ENCODE measurements at places on chromosomes 1 and 21.

DNA sequence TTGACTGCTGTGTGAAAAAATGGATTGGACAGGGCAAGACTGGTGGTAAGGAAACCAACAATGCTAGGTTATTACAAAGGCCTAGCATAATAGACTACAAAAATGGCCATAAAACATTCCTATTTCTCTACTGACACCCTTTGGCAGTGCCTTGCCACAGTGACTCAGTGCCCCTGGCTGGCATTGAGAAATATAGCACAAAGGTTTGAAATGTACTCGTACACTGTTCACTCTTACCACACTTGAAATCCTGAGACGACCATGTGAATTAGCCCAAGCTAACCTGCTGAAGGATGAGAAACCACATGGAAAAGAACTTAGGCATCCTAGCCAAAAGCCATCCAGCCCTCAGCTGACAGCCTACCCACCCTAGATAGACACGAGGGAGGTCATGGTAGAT, 149.8 kb upstream of the PALMD start:
- no peak for DNase-seq

- no peak for DNase-seq
Measured at GRCh38 chr1:215023155-215023832, 59.2 kb upstream of the KCNK2 start.

GRCh38 chr1:25795946-25796810, 3.8 kb upstream of the SELENON start:
- peak; percentile 62 for DNase-seq

DNA sequence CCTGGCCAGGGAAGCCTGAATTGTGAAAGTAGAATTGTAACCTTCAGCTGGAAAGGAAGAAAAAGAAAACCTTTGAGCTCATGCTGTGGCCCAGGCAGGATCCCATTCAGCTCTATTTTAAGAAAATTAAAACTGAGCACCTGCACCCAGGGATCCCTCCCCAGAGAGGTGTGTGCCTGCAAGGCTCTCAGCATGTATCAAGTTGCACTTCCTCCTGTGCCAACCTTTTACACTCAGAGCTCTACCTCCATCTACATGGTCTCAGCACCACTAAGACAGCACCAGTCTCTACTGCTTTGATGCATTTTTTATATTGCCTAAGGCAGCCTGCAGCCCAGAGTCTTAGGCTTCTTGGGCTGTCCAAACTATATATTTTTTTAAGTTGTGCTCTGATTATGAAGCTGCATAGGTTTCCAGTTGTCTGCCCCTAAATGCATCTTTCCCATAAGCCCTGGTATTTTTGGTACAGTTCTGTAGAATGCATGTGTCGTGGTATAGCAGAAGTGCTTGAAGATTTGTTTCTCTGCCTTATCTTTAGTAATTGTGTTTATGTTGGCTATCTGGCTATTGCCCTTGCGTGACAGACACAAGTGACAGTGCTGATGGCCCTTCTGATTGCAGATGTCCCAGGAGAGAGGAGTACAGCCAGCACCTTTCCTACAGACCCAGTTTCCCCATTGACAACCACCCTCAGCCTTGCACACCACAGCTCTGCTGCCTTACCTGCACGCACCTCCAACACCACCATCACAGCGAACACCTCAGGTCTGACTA, 63.1 kb downstream of the PTPRC start:
- no peak for DNase-seq

DNA sequence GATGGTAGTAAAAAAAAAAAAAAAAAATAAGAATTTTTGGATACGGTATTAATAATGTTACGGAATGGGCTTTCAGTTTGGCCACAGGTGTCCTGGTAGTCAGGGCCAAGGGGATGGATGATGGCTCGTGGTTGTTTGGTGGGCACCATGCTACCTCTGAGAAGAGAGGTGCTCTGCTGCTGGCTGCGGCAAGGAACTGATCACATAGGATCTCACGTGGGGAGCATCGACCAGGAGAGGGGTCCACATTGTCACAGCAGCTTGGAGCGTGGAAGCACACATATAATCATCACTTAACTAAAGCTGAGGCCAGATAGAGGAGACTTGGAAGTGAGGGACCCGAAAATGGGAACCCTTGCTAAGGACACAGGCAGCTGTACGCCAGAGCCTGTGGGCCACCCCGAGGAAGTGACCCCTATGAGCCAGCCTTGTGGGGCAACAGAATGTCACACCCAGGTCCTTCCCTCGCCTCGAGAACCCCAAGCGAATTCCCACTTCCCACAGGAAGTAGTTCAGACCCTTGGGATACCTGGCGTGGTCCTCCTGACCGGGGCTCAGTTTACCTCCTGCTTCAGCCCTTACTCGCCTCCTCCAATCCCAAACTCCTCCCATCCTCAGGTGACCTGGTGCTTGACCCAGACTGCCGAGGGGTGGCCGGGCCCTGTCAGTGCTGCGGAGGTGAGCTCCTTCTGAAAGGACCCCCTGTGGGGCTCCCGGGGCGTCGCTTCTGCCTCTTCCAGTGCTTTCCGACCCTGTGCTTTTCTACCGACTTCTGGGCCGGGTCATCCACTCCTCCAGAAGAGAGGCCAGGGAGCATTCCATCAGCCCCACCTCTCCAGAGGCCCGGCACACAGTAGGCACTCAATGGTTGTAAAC, 222.0 kb downstream of the CAMTA1 start:
- no peak for DNase-seq

GRCh38 chr1:170808216-170808885, 127.0 kb upstream of the MROH9 start:
- DNase-seq = no peak

- DNase-seq = no peak
Measured at GRCh38 chr1:246067432-246068216, 439.5 kb downstream of the SMYD3 start.

DNA sequence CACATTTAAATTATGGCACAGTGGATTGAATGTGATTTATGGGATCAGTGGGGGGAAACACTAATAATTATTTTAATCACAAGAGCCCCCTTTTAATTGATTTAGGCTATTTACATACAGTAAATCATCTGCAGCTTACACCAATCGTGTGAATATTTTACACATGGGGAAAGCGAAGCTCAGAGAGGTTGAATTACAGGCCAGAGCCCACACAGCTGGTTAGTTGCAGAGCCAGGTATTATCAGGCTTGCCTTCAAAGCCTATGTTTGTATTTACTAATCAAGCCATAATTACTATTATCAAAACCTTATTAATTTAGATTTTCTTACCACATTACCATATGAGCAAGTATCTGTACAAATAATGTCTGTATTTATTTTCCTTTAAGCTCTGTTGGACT, 749 bp downstream of the SDCCAG8 start:
- no peak for DNase-seq

DNA sequence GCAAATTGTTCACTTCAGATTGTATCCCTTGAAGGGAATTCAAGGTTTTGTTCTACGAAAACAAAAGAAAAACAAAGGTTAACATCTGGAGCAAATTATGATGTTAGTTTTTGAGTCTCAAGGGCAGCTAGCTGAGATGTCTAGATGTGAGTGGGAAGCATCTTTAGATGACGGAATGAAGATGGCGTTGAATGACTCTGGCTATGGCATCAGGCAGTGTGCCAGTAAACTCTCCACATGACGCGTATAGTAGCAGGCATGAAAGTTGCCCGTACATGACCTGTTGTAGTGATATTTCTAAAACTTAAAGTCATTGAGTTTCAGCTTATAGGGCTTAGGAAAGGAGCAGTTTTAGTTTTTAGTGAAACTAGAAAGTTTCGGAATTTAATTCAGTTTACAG, 12.3 kb upstream of the SDC3 start:
- no peak for DNase-seq

GRCh38 chr1:180921891-180922630, 9.4 kb downstream of the KIAA1614 start:
- no peak for DNase-seq

DNA sequence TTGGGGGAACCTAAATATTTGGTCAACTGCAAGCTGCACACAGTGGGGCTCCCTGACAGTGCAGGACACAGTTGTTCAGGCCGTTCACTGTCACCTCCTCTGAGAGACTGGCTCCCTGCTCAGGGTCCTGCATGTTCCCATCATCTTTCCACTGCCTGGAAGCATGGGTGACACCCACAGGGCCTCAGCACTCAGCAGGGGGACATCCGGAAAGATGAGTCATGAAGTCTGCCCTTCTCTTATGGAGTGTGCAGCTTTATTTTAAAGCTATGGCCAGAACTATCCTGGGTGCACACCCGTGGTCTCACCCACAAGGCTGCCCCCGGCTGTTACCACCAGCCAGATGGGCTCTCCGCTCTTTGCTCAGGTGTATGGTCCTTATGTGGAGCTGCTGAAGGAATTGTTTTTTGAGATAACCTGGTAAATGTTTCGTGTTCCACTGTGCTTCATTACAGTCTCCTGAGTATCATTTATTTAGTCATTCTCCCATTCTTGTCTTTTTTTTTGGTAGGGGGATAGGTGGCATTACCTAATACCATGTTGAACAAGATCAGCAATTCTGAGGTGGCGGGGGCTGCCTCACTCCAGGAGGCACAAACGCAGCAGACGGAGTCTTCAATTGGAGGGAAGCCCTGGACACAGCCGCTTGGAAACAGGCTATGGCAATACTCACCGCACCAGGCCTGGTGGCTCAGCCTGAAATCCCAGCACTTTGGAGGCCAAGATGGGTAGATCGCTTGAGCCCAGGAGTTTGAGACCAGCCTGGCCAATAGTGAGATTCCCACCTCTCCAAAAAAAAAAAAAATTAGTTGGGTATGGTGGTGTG, 14.3 kb downstream of the TRIM11 start:
- no peak for DNase-seq

DNA sequence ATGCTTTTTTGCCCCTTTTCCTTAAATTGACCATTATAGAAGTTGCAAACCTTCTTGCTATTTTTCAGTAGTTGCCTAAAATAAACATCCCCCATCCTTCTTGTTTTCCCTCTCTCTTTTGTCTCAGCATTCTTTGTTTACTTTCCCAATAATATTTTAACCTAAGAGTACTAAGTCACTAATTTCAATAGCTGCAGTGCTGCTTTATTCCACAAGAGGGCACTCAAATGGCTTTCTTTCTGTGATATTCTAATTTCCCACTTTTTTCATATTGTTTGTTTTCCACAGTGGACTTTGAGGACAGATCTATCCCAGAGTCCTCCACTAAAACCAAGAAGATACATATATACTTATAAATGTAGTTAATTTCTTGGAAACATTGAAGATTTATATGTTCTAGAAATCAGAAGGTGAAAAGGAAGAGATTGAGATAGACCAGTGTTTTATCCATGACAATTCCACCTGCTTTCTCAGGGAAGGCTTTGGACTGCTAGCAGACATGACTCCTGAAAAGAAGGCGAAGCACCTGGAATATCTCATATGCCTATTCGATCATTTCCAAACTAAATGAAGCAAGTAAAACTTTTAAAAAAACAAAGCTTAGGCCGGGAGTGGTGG, 104.8 kb upstream of the GRIK1 start:
- DNase-seq = no peak

DNA sequence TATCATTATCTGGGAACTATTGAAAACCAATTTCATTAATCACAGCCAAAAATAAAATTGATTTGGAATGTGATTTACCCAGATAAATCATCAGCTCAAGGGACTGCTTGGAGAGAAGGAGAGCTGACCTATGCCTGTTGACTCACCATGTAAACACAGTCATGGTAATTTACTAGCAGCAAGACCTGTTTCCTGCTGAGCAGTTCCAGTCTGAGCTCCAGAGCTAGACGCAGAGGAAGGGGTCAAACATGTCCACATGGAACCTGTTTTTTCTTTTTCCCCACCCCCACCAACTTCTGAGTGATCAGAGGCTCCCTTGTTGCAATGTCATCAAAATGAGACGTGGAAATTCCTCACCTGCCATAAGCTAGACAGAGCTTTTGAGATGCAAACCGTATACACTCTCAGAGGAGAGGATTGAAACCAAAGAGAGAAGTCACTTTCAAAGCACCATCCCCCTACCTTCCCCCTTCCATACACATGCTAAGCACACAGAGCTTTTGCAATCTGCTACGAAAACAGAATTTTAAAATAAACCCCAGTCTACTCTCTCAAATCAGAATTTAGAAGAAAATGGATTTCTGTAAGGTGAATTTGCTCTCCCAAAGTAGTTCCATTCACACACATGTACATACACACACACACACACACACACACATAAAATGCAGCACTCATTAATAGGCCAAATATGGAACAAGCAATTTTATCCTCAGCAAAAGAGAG, 55.9 kb upstream of the PTGFRN start:
- DNase-seq = no peak

DNA sequence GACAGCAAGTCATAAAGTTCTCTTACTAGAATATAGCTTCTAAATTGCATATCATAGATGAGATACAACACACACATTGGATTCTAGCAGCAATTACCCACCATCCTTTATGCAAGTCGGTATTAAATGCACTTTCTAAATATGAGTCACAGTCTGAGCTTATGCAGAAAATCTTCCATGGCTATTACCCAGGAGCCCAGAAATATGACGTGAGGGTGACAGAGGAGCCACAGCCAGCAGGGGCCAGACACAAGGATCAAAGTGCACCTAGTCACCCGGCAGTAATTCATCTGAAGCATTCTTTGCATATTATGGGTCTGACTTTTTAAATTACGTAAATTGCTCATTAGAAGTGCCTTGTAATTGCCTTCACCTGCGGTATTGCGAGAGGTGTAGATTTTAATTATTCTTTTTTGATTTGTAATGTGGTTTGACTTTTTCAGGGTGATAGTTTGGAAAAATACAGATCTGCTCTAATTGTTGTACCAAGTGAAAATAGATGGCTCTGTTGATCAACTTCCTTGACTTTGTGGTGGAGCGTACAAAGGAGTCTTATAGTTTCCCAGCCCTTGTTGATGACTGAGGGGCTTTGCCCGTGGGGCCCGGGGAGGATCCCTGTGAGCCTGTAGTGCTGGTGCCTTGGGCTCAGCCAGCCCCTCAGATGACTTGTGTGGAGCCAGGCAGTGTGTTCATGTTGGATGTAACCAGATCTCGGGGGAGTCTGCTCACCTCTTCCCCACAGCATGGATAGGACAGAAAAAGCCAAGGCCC, 470.0 kb upstream of the VAMP3 start:
- no peak for DNase-seq

DNA sequence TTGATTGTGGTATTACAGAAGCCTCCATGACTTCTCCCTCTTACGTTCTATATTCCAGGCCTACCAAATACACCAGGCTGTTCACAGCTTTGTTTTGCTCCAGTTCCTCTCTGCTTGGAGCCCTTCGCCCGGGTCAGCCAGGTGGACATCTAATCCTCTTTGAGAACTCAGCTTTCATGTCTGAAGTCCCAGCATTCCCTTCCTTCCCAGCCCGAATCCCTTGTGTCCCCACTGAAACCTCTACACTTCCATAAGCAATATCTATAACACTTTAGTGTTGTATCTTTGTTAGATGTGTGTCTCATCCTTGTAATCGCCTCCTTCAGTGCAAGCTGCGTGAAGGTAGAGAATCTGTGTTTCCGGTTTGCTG, 1.9 kb downstream of the RNF11 start:
- no peak for DNase-seq

DNA sequence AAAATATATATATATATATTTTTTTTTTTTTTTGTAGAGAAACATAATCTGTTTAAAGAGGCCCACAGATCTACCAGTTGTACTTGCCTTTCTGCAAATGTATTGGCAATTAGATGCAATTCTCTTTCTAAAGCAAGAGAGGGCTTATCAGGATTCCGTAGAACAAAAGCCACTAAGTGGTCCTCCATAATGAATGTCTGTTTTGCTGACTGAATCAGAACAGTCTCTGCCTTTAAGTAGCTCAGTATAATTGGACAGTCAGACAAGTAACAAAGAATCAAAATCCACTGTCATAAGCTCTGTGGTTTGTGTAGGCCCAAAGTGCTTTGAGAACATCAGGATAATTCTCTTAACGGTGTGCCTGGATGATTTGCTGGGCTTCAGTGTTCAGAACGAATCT, 17.3 kb downstream of the SARS1 start:
- DNase-seq = no peak

GRCh38 chr1:86303041-86303690, 93.0 kb downstream of the ODF2L start:
- no peak for DNase-seq

- no peak for DNase-seq
Measured at GRCh38 chr1:53587252-53587988, 128.2 kb downstream of the DMRTB1 start.

All from CD4-positive, alpha-beta T cell treated with Interleukin-4 for 1 hour (primary cell).